SW480 (cell line): ENCODE measurements at places on chromosomes 2 and 18.
A peak's percentile ranks its signal among the peaks of the same experiment; 100 is the strongest.

DNA sequence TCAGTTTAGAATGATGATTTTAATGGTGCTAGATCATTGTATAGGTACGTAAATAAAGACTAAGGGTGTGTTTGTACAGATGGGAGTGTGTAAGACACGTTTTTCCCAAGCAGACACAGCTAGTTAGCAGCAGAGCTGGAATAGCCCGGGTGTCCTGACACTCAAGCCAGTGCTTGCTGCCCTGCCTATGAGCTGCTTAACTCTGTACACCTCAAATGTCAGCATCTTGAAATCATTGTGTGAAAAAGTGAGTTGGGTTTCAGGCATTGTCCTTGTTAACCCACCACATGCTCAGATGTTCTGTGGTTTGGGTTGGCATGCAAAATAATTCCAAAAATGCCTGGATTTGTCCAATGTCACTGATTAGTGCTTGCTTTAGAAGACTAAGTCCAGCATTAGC lies 13.0 kb upstream of the TET3 start:
- DNase-seq, result no peak

- no peak for DNase-seq
Observed at GRCh38 chr2:45759310-45759851, 107.9 kb downstream of the PRKCE start.

DNA sequence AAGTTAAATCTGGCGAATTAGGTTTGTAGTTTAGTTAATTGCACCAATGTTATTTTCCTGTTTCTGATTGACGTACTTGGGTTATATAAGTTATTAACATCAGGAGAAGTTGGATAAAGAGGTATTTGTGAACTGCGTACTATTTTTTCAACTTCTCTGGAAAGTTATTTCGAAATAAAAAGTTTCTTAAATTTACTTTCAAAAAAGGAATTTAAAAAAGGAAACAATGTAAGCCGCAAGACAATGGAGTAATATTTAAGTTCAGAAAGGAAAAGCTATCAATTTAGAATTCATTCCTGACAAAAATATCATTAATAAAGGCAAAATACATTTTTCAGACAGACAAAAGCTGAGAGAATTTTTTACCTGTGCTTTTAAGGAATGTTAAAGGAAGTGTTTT lies 47.7 kb downstream of the RAB10 start:
- no peak for DNase-seq

GRCh38 chr2:9708683-9709538 lies 78.1 kb upstream of the YWHAQ start:
- DNase-seq, result no peak

DNA sequence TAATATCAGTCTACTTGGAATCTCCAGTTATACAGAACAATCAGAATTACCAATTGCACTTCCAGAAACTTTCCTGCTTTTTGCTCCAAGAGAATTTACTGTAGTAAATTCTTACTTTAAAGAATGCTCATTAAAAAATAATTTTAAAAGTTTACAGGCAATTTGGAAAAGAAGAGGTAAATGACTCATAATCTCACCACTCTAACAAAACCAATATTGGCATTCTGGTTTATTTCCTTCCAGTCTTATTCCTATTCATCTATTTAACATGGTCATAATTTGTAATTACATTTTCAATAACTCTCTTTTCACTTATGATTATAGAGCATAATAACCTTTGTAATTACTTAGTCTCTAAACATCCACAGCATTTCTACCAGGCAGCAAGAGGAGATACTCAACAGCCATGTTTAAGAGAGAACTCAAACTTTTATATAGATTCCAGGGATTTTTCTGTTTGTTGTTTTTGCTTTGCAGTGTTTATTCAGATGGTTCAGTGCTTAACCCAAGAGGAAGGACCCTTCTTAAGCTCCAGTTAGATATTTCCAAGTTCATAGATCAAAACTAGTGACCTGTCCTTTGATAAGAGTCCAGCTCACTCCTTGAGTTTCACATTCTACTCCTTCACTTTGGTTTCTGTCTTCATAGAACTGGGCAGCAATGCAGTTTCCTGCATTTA lies 464.7 kb downstream of the TXNL1 start:
- no peak for DNase-seq

- DNase-seq, result no peak
Observed at GRCh38 chr2:200733713-200734198, 78.0 kb upstream of the BZW1 start.

DNA sequence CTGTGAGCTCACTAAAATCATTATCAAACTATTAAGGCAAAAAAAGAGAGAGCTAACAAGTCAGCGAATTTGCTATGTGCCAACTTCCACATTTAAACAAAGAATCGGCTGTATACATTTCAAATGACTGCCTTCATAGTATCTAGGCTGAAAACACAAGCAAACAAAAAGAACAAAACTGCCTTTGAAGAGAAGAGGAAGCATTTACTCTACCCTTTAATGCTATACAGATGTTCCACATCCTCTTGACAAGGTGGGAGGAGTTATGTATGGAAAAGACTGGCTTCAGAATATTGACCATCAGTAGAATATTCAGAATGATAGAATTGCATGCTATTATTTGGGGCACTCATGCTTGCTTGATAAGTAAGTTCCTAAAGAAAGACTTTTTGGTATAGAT lies 741.7 kb downstream of the PLCL1 start:
- DNase-seq, result no peak

GRCh38 chr2:42074661-42075060 lies 26.8 kb downstream of the PKDCC start:
- no peak for DNase-seq

GRCh38 chr2:108587621-108588020 lies 53.4 kb downstream of the LIMS1 start:
- DNase-seq, result no peak

DNA sequence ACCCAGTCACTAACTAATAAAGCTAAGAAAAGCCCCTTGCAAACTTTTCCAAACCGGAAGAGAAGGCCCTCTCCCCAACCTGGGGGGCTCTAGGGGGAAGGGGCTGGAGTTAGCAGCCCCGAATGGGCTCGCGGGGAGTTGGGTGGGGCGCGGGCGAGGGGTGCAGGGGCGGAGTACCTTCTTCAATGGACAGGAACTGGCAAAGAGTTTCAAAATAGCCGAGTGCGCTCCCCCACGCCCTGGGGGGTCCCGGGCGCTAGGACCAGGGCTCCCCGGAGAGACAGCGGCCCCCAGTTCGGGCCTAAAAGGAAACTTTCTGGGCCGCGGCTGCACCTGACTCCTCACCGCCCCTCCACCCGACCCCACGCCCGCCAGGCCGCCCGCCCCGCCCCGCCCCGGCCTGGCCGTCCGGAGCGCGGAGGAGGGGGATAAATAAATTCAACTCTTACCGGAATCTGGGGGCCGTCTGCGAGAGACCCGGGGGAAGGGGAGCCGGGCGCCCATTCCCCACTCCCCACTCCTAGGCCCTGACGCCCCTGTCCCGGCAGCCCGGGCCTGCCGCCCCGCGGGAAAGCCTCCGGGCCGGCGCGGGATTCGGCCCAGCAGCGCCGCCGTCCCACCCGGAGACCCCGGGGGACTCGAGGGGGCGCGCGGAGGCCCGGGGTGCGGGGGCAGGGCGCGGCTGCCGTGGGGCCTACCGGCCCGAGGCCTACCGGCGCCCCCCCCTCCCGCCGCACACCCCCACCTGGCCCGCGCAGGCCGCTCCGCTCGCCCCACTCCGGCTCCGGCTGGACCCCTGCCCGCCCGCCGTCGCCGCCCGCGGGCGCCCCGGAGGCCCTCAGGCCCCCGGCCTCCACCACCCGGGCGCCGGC lies 868 bp downstream of the INO80D start:
- peak; percentile 41 for DNase-seq

GRCh38 chr2:29000481-29000880 lies 19.4 kb downstream of the TOGARAM2 start:
- no peak for DNase-seq

DNA sequence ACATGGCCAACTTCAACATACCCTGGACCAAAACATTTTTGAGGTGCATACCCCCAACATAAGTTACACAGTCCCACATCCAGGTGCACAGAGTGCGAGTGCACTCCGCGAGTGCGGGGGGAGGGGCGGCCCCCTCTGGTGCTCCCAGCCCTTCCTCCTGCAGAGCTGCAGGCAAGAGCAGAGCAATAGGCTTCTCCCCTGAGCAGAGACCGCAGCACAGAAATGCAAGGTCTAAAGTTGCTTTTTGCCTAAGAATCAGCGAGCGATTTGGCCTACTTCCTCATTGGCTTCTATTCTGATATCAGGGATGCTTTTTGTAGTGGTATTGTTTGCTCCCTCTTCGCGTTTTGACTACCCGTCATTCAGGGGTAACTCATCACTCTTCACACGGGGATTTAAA lies 40.6 kb downstream of the BOLA3 start:
- DNase-seq, result no peak

- peak; percentile 82 for DNase-seq
Observed at GRCh38 chr2:71309-72035, 25.2 kb upstream of the FAM110C start.

- peak; percentile 44 for DNase-seq
Observed at GRCh38 chr2:8676921-8677645, 4.8 kb upstream of the ID2 start.

DNA sequence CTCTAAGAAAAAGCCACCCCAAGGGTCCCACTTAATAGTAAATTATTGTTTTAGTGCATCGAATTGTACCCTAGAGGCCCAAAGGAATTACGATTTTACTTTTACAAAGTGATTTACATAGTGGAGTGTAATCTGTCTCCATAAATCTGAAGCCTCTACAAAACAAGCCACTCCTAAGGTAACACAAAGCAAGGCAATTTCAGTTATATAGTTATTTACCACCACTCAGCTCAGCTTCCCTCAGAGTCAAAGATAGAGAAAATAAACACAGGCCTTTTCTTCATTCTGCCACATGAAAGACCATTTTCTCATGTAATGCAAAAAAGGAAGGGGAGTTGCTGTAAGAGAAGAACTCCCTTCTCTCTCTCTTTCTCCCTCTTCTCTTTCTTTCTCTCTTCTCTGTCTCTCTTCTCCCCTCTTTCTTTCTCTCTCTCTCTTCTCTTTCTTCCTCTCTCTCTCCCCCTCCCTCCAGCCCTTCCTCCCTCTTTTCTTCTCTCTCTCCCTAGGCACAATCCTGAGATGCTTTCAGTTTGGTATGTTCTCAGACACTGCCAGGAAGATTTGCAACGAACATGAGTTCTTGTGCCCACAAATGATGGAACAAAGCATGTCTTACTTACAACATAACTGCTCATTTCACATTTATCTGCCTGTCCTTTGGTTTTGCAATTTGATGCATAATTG lies 264.5 kb downstream of the BCL2 start:
- no peak for DNase-seq

DNA sequence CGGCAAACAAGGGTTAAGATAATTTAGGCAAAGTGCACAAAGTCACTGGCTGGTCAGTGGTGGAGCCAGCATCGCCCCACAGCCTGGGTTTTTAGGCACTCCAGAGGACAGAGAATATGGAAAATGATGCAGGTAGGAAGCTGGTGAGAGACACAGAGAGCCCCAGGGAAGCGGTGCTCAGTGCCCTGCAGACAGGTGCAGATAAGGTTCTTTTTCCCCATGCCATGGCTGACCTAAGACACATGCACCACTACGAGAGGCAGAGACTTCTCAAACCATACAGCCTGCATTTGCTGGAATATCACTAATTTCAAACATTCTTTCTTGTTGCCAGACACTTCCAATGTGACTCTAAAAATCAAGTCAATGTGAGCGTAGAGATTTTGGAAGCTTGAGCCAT lies 205.7 kb upstream of the APCDD1 start:
- DNase-seq, result no peak

DNA sequence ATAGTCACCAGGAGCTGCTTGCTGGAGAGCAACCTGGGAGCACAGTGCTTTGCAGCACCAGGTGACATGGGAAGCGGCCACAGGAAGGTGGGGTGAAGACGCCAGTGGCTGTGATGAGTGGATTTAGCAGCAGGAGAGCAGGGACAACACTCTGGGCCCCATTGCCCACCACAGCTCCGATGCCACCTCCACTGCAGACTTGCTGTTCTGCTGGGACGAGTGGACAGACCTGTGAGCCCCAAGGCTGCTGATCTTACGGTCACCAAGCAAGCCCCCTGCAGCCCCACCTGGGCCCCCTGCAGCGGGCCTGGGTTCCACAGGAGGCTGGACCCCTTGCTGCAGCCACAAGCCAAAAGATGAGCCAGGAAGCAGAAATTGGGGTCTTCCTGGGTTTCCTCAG lies 73.7 kb downstream of the CTIF start:
- no peak for DNase-seq

DNA sequence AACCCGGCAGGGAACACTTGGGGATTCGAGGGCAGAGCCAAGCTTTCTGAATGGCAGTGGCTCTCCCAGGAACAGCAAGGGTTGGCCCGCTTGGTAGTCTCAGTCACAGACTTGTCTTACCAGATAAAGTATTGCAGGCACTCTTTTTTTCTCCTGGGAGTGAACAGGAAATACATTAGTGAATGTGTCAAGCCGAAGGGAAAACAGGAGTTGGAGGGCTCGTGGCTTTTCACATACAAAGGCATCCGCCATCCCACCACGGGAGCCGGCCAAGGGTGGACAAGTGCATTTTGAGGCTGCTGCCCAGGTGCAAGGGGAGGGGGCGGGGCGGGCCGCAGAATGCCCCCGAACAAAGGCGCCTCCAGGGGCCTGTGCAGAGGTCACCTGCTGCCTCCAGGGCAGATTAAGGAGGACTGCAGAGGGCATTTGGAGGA lies 163.3 kb upstream of the SIX3 start:
- no peak for DNase-seq

GRCh38 chr2:157056200-157056676 lies 201.3 kb upstream of the GALNT5 start:
- DNase-seq, result peak; percentile 79

- no peak for DNase-seq
Observed at GRCh38 chr2:138718405-138718804, 61.8 kb downstream of the NXPH2 start.

GRCh38 chr18:24009651-24010333 lies 4.8 kb upstream of the TTC39C start:
- peak; percentile 88 for DNase-seq

DNA sequence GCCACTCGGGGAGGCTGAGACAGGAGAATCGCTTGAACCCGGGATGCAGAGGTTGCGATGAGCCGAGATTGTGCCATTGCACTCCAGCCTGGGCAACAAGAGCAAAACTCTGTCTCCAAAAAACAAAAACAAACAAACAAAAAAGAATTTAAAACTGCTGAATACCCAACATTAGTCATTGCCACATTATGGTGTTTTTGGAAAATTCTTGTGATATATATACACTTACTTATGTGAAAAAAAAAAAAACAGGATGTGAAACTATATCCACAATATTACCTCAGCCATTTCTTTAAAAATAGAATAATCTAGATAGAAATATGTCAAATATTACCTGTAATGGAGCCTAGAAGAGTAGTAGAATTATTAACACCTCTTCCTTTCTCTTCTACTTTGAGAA lies 288.3 kb upstream of the FN1 start:
- DNase-seq, result no peak
